A549 treated with AZD2906 at 1 μM for 4 hours (cell line): ENCODE measurements at places on chromosomes 3 and 15. TPM values are rescaled to one million over a fixed set of nuclear protein-coding genes. Genes with fewer than 3 reads are reported as not detected.

GOLGA8J gene
- 0.09 to 0.15 TPM in 2 of 5 replicates, not detected in the others for total RNA-seq

ZIC4 gene
- not detected in 5 replicates for total RNA-seq

CX3CR1 gene
- total RNA-seq, result 0.03 to 0.07 TPM (median 0.06 TPM) in 3 of 5 replicates, not detected in the others

SKIC8 gene
- 79.3 to 124 TPM (median 84.3 TPM) in 5 replicates for total RNA-seq

FBXL22 gene
- total RNA-seq, result 0.16 to 0.30 TPM (median 0.17 TPM) in 5 replicates

GPR160 gene
- total RNA-seq, result 1.4 to 2.1 TPM (median 1.7 TPM) in 5 replicates

CHL1 gene
- total RNA-seq, result not detected in 5 replicates

ZNF80 gene
- total RNA-seq, result not detected in 5 replicates

SNURF gene
- total RNA-seq, result 4.7 to 11.3 TPM (median 9.3 TPM) in 5 replicates
